ENCODE measurements at places on chromosomes 1 and 21.

DNA sequence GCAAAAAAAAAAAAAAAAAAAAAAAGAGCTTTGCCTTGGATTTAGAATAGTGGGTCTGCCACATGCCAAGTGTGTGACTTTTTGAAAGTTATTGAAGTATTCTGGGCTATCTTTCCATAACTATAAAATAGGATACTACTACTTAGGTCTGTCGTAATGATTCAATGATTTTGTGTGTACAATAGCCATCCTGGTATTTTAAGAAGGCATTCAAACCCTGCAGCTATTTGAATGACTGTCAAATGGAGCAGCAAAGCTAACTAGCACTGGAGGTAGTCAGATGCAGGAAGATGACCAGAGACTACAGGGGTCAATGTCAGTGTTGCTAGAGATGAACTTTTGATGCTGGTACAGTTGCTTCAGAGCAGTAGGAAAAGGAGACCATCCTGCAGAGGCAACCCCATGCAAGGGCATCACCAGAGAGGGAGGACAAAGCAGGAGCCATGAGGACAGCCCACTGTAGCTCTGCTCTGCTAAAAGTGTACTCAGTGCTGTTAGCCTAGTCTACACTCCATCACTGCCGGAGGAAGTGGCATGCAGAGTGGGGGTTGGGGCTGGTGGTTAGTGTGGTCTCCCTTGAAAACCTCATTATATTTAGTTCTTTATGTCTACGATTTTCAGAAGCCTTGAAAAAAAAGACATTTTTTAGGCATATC, 29.0 kb downstream of the DUSP10 start:
- DNase-seq: no peak

- no peak for DNase-seq
These were observed 4.3 kb downstream of the MFN2 start for GRCh38 chr1:11984576-11984975.

GRCh38 chr1:162023547-162024501, at the start of gene OLFML2B:
Gene OLFML2B (minus strand): TSS chr1:162023869. CDS start chr1:162023430, 439 bp downstream.
- no peak for DNase-seq

- no peak for DNase-seq
These were observed 39.3 kb upstream of the EPS8L3 start for GRCh38 chr1:109802901-109803561.

DNA sequence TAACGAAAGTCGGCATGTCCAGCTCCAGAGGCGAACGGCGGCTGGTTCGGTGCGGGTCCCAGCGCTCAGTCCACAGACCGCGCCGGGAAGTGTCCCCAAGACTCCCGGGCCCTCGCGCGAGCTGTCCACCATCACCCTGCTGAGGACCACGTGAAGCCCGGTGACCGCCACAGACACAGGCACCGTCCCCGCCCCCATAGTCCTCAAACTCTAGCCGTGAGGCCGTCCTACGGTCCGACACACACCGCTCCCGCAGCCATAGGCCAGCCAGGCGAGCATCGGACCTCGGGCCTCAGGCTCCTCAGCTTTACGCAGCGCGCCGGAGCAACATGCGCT, 535 bp downstream of the SETD4 start:
- no peak for DNase-seq

DNA sequence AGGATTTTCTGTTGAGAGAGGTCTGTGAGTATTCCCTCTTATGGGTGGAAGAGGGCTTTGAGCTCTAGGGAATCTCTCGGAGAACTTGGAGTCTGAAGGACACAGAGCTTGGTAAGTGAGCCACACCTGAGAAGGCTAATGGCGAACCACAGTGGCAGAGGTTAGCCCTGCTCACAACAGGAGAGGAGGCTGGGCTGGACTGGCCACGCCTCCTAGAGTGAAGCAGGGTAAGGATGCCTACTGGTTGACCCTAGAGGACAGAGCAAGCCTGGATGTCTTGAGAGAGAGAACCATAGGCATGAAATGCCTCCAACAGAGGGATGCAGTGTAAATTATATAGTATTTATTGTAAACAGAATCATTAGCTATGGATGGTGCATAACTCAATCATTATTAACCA, 232.6 kb downstream of the PCP4 start:
- DNase-seq: no peak

DNA sequence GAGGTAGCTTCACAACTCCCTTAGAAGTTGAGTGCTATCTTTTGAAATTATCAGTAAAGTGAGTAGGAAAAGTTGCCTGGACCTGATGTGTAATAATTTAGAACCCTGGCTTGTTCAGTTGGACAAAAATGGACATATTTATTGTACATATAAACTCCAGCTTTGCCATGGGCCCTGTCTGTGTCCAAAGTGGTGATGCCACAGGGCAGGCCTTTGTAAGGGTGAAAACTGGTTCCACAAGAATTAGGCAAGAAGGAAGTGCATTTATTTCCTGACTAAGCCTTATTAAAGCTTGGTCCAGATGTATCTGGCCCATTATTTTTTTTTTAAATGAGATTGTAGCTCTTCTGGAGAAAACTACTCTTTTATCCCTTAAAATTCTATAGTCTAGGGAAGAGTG, 47.9 kb downstream of the MACO1 start:
- no peak for DNase-seq

GRCh38 chr1:9586147-9586766, 2.5 kb upstream of the TMEM201 start:
- no peak for DNase-seq

DNA sequence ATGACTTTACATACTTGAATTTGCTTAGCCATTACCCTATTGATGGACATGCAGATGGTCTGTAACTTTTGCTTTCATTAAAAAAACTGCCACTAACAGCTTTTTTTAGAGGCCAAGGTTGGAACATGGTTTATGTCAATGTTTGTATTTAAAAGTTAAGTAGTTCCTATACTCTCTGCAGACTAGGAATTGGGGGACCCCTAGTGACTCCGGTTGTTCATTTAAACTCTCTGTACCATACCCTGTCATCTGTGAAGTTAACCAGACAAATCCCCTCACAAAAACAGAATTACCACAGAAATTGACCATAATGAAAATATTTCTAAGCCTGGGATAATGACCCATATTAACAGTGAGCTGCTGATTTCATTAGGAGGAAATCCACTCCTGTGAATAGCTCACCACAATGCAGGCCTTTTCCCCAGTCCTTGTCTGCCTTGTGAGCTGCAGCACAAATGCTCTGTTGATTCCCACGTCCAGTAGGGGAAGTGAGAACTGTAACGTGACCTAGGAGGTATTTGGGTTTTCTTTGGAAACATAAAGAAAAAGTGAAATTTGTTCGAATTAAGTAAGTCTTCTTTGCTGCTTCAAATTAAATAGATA, 30.2 kb upstream of the CD101 start:
- DNase-seq: no peak

DNA sequence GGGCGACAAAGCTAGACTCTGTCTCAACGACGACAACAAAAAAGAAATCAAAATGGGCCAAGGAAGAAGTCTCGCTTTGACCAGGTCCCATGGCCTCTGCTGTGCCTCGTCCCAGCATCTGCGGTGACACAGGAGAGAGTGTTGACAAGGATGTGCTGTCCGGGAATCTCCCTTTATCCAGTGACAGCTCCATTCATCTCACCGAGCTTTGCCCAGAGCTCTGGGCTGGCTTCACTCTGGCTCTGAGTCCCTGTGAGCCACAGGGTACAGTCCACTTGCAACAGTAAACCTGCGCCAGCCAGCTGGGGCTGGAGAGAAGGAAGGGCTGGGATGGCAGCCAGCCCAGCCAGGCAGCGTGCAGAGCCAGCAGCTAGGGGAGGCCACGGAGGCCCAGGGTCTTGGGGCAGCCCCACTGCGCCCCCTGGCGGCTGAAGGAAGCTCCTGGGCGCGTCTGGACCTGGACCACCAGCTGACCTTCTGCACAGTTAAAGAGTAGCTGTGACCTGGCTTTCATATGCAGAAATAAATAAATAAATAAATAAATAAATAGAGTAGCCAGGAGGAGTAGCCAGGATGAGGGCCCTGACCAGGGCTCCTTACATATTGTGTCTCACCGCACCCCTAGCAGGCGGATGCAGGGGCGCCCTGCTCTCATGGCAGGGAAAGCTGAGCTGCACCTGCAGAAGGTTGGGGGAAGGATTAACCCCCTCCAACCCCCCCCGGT, 29.7 kb downstream of the ENO1 start:
- peak; percentile 98 for DNase-seq

- no peak for DNase-seq
These were observed 3.6 kb upstream of the TMEM54 start for GRCh38 chr1:32904797-32905196.

GRCh38 chr1:155975375-155976061, 2.8 kb downstream of the ARHGEF2 start:
- DNase-seq: no peak

- DNase-seq: no peak
These were observed 14.3 kb upstream of the LRRC53 start for GRCh38 chr1:74526708-74527107.

DNA sequence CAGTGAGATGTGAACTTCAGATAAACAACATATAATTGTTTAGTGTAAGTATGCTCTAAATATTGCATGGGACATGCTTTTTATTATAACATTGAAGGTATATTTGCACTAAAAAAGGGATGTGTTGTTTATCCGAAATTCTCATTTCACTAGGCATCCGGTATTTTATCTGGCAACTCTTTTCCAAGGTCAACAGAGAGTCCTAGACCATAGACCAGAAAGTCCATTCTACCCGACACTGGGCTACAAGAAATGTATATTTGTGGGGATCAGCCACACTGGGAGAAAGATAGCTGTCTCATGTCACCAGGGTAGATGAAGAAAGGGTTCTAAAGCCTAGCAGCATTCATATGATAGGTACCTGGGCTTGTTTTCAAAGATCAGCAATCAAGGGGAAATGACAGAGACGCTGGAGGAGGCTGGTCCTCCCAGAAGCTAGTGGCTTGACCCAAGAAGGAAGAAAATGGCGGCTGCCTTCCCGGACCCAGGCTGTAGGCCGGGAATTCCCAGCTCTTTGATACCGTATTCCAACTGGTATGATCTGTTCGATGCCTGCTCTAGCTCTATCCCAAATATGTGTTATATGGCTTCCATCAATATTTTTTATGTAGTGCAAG, 161.1 kb upstream of the IRF2BP2 start:
- no peak for DNase-seq

DNA sequence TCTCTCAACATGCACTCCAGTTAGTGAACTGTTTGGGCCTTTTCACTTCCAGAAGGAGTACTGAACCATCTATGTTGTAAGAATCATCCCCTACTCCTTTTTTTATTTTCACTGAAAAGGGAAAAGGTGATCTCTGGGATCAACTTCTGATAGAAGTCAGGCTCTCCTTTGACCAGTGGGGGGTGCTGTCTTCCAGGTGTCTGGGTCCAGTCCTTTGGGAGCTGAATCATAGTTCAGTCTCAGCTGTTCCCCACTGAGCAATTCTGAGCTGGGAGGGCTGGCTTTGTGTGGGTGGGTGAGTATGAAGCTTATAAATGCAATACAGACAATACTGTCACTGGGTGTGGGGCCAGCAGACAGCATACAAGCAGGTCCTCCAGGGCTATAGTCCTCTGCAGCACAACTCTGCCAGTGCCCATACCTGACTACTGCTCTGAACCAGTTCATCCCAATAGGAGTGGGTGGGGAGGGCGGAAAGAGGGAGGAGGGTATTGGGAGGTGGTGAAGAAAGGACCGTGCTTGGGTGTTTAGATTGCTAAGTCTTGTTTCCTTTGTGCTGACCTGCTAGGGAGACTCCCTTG, 12.5 kb upstream of the SARS1 start:
- no peak for DNase-seq

Measured in NCI-H1092 (cell line).